ENCODE measurements at places on chromosomes 7 and 10.

GRCh38 chr7:74525140-74525539 lies 71.4 kb downstream of the GTF2IRD1 start:
- DNase-seq = no peak

DNA sequence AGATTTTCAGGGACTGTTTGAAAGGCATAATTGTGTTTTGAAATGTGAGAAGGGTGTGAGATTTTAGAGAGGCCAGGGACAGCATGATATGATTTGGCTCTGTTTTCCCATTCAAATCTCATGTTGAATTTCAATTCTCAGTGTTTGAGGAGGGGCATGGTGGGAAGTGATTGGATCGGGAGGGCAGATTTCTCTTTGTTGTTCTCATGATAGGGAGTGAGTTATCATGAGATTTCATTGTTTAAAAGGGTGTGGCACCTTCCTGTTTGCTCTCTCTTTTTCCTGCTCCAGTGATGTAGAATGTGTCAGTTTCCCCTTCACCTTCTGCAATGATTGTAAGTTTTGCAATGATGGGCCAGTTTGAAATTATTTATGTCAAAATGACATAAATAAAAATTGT lies 113.0 kb upstream of the PCDH15 start:
- no peak for DNase-seq

GRCh38 chr10:100803908-100804307 lies 58.5 kb downstream of the PAX2 start:
- DNase-seq = no peak

- peak; percentile 28 for DNase-seq
Observed at GRCh38 chr7:40244226-40244625, 109.4 kb downstream of the SUGCT start.

- DNase-seq = peak; percentile 83
Observed at GRCh38 chr7:47757921-47758411, 176.1 kb upstream of the TNS3 start.

- no peak for DNase-seq
Observed at GRCh38 chr7:128938544-128939074, 882 bp downstream of the IRF5 start.
